ENCODE measurements at places on chromosomes 4 and X.

DNA sequence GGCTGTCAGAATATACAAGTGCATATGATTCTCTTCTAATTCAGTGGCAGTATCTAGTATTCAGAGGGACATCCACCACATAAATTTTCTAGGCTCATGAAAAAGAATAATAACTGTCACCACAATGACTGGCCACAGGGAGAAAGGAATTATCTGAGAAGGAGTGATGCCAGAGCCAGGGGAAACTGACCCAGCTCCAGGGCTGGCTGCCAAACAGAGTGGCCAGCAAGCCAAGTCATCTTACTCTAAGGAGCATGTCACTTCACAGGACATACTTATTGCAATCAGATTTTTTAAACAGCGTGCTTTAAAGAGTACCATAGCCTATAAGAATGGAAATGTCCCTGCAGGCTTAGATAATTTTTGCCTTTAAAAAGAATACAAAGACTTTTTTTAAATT is 5.8 kb upstream of the SEPTIN11 start:
- DNase-seq = no peak

DNA sequence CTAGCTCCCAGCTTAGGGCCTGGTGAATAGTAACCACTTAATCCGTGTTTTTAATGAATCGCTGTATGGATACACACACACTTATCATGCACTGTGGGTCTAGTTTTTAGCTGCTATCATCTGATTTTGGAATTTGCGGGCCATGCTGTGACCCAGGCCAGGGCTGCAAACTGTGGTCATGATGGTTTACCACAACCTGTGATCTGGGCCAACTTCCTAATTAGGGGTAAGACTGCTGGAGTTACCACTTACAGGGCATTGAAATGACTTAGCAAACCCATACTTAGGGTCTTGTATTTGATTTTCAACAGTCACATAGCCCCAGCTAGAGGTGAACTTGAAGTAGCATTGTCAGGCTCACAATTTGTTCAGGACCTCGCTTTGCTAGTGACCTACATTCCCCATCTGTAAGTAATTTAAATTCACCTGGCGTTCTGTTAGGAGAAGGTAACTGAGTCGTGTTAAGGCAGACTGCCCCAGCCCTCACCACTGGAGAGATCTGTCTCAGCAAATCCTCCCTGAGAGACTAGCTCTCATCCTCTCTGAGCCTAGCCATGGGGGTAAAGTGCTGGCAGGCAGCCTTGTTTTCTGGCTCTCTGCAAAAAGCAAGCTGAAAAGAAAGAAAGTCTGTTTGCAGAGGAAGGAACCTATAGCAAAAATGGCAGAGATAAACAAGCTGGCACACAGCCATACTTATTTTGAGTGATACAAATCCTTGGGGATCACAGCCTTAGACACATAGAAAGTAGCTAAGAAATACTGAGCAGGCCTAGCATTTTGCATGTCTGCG is 33.8 kb upstream of the EGFL6 start:
- DNase-seq = peak; percentile 13

- DNase-seq = no peak
Observed at GRCh38 chr4:92050875-92051274, 252.9 kb upstream of the GRID2 start.

GRCh38 chrX:32126997-32127396 is 1055.2 kb upstream of the FTHL17 start:
- DNase-seq = no peak

GRCh38 chr4:81965911-81966310 is 407.9 kb downstream of the HNRNPD start:
- no peak for DNase-seq

- no peak for DNase-seq
Observed at GRCh38 chrX:18900401-18900976, 83.4 kb downstream of the PHKA2 start.

GRCh38 chrX:29948653-29949052 is 266.7 kb upstream of the MAGEB2 start:
- peak; percentile 3 for DNase-seq

- DNase-seq = peak; percentile 57
Observed at GRCh38 chr4:41318839-41319530, 62.3 kb downstream of the UCHL1 start.

DNA sequence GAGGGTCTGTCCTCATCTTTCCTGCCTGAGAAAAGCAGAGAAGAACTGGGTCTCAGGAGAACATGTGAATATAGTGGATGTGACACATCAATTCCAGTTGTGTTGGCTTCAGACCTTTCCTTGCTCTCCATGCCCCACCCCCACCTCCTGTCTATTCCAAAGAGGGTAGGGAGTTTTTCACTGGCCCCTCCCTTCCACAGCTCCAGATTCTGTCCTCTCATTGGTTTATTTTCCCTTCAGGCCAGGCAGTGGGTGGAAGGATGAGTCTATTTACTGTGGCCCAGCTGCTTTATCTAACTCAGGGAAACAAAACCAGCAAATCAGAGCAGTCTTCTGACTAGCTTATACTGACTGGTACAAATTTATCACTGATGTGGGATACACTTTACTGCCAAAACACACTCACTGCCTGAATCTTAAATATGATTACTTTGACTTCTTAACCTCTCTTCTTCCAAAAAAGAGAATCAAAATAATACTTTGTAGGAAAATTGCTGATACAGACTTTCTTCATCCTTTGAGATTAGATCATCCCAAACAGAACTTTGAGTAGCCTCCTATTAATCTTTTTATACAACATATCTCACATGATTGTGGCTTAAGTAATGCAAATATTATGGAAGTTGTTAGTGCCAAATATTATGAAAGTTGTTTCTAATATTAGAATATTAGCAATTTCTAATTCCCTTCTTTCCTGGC is 221.2 kb downstream of the MID1 start:
- no peak for DNase-seq

- DNase-seq = no peak
Observed at GRCh38 chr4:73252001-73252400, 6.6 kb downstream of the ANKRD17 start.

- DNase-seq = peak; percentile 21
Observed at GRCh38 chr4:153645183-153645582, 38.9 kb upstream of the TLR2 start.

GRCh38 chr4:182189103-182189878 is 53.9 kb upstream of the TENM3 start:
- peak; percentile 84 for DNase-seq

GRCh38 chr4:75031775-75032174 is 98.9 kb downstream of the PARM1 start:
- no peak for DNase-seq

GRCh38 chr4:43742083-43742482 is 706.5 kb downstream of the KCTD8 start:
- DNase-seq = no peak

DNA sequence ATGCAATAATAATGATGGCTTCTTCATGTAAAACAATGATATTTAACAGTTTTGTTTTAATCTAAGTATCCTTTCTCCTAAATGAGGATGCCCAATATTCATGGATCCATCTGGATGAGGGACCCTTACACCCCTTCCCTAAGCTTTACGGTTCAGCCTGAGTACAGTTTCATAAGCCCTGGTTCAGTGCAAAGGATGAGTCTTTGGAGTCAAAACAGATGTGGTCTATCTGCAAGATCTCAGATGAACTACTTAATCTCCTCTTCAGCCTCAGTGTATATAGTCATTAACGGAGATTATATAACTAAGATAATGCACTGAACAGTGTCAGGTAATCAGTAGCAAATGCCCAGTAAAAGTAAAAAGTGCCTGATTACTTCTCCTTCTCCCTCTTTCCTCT is 22.1 kb downstream of the ANXA5 start:
- no peak for DNase-seq

DNA sequence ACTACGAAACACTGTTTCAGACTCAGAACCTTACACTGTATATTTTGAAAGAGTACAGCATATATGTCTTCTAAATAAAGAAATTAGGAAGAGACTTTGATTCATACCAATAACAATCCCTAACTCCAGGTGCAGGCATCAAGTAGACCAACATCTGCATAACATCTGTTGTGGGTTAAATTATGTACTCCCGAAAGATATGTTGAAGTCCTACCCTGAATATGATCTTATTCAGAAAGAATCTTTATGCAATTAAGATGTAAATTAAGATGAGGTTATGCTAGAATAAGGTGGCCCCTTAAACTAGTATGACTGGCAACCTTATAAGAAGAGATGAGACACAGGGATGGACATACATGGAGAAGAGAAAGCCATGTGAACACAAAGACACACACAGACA is 117.9 kb downstream of the INPP4B start:
- DNase-seq = no peak

DNA sequence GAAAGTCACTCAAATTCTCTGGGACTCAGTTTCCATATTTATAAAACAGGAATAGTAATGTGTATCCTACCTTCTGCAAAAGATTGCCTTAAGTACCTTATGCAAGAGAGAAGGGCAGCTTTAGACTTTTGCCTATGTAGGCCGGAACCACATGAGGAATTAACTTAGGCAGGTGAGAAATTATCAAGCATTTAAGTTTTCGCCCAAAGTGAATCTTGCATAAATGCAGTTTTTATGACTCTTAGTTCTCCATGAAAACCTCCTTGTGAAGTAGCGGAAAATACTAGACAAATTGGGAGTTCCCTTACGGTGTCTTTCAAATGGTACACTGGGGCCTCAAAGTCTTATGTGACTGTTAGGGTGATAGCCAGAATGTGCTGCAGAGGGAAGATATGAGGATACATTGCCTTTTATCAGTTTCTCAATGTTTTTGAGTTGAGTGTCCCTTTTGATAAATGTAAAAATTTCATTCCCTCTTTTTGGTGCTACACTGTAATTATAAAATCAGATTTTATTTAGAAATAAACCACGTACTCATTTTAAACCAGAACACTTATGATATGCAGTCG is 2.6 kb downstream of the SH2D1A start:
- DNase-seq = peak; percentile 9

GRCh38 chrX:101485212-101485949 is at the start of gene ARMCX4:
TSS of gene ARMCX4 (plus strand) at chrX:101485456. CDS start at chrX:101488590, 3,134 bp downstream.
- DNase-seq = no peak

DNA sequence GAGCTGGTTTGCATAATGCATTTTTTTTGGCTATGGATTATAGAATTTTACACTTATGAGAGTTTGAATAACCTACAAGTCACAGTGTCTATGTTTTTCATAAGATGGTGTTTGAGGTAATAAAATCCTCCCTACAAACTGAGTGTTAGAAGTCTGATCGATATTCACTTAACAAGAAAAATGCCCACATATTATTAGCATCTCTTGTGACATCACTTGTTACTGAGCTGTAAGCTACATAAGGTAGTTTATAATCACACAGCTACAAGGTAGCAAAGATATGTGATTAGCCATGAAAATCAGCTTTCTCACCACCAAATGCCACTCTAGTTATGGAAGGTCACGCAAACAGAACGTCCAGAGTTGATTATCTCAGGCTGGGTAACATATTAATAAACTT is 669.6 kb downstream of the PCDH18 start:
- DNase-seq = no peak

GRCh38 chrX:78330540-78330939 is 3.1 kb upstream of the CYSLTR1 start:
- DNase-seq = no peak

DNA sequence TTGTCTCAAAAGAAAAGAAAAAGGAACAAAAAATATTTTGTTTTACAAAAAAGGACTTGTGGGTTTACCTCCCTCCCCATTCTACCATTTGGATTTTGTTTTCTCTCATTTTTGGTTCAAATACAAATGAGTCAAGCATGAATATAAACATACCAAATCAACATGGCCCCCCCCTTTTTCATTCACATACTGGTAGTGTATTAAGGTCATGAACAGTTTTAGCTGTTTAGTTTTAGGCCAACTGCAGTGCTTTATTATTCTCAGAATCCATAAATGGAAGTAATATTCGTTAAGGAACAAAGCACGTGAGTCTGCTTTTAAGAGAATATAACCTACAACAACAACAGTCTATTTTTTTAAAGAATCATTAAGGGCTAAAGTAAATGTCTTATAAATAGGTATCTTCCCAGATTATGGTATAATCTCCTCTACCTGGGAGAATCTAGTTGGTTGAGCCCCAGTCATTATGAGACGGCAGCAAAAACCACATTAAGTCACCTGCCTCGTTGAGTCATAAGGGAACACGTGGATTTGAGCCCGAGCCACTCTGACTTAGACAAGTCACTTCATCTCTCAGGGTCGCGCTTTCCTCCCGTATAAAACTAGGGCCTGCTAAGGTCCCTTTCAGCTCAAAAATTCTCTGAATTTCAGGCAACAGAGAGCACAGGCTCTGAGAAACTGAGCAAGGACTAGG is 26.7 kb downstream of the BCLAF3 start:
- DNase-seq = no peak

DNA sequence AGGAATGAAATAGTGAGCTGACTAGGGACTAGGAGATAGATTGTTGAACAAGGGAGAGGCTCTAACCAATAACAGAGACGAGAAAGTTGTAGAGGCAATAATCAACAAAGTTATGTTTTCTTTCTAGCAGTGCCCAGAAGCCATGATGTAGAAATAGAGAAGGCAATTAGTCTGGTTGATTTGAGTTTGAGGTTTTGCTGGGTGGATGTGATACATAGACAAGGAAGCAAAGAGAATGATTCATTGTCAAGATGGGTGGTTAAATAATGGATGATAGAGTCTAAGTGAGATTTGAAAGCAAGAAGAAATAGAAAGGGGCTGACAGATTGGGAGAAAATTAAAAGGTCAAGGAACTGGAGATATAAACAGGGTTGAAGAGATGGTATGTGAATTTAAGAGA is 11.2 kb downstream of the RBM41 start:
- peak; percentile 3 for DNase-seq

DNA sequence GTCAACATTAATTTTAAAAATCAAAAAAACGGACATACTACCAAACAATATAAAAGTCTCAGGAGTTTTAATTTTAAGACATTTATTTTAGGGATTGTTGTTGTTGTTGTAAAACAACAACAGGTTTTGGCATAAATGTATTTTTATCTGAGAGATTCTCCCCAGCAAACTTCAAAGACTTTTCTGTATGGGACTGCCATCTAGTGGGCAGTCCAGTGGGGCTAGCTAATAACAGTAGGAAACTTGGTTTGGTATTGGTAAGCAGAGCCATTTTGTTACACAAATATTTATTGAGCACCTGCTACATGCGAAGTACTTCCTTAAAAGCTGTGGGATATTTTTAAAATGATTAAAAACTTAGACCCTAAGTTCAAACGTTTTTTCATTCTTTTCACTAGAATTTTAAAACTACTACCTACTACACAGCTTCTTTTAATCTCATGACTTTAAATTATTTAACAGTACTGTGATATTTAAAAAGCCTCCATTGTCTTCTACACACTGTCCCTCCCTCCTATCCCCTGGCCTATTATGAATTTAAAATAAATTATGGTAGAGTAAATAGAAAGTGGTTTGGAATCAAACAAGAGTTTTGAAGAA is 1028.4 kb upstream of the INTU start:
- peak; percentile 75 for DNase-seq

DNA sequence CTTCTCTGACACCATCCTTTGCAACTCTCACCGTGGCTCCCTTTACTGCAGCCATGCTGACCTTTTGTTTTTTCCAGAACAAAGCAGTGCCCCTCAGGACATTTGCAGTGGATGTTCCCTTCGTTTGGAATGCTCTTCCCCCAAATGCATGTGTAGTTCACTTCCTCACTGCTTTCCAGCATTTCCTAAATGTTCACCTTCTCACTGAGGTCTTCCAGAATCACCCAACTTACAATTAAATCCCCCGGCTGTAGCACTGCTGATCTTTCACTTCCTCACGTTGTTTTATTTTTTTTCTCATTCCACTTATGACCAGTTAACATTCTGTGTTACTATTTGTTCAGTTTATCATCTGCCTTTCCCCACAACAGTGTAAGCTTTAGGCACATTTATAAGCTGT is 73.1 kb downstream of the GASK1B start:
- no peak for DNase-seq

- no peak for DNase-seq
Observed at GRCh38 chrX:1874899-1875298, 260.0 kb downstream of the ASMT start.

GRCh38 chr4:122658377-122658776 is 37.5 kb upstream of the IL21 start:
- DNase-seq = no peak

All from OCI-M1 (cell line).